ENCODE measurements at places on chromosomes 5 and 9.

- DNase-seq = no peak
Measured at GRCh38 chr9:132460240-132460639, 50.2 kb downstream of the CFAP77 start.

DNA sequence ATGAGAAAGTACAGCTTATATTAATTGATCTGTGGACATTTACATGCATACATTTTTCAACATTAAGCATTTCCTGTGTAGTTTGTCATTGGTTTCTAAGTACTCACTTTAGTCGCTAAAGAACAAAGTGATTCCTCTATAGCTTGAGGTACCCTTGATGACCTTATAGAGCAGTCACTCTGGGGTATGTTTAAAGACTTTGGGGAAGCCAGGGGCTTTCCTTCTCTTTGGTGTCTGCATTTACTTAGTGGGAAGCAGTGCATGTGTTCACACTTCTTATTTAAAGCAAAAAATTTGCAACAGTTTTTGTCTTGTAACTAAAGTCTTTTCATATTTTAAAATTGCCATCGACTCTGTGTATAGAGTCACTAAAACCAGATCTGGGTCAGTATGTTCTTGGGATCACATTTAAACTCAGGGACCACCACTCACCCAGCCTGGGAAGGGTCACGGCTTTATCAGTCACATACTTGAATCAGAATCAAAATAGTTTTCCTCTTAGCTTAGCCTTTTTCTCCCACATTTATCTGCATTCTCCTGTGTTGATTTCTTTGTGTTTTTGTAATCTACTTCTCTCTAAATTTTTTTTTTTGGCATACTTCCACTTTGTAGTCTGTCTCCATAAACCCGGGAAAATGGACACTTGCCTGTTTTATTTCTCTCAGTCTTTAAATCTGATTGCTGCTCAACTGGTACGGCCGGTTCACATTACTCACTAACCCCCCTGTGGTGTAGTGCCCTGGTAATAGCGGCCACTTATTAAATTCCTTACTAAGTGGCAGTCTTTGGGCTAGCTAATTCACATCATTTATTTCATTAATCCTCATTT, 143.9 kb upstream of the FBN2 start:
- no peak for DNase-seq

- no peak for DNase-seq
Measured at GRCh38 chr5:95035891-95036685, 248.8 kb downstream of the MCTP1 start.

DNA sequence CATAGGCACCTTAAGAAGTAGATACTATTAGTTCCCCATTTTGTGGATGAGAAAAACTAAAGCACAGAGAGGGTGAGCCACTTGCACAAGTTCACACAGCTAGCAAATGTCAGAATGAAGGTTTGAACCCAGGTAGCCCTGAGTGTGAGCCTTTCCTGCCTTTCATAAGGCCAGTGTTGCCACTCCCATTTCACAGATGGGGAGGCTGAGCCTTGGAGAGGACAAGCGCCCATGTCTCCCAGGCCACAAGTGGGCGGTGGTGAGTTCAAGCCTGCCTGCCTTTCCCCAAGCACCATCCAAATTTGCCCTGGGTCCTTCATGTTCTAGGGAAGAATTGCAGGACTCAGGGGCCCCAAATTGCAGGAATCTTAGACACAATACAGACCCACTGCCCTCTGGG, 50.6 kb downstream of the LHX2 start:
- no peak for DNase-seq

GRCh38 chr5:32506201-32506661, 61.7 kb upstream of the ZFR start:
- no peak for DNase-seq

GRCh38 chr5:25500635-25501034, 855.9 kb upstream of the CDH10 start:
- DNase-seq = no peak

- no peak for DNase-seq
Measured at GRCh38 chr5:457195-457961, 14.4 kb downstream of the EXOC3 start.

DNA sequence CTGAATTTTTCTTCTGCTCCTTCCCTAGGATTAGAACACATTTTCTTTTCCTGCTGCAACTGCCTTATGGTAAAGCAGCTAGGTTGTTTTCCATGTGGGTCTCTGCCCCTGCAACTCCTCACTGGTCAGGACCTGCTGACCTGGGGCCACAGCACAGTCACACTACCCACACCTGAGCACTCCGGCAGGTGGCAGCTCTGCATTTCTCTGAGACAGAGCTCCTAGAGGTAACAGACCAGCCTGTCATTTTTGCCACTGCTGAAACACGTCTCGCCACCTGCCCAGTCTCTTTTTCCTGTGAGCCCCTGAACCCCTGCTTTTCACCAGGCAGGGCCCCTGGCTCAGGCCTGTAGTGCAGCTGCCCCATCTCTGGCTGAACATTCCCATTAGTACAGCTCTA, 609.6 kb downstream of the HINT1 start:
- DNase-seq = no peak

GRCh38 chr5:139461698-139462097, 845 bp downstream of the ECSCR start:
- no peak for DNase-seq

DNA sequence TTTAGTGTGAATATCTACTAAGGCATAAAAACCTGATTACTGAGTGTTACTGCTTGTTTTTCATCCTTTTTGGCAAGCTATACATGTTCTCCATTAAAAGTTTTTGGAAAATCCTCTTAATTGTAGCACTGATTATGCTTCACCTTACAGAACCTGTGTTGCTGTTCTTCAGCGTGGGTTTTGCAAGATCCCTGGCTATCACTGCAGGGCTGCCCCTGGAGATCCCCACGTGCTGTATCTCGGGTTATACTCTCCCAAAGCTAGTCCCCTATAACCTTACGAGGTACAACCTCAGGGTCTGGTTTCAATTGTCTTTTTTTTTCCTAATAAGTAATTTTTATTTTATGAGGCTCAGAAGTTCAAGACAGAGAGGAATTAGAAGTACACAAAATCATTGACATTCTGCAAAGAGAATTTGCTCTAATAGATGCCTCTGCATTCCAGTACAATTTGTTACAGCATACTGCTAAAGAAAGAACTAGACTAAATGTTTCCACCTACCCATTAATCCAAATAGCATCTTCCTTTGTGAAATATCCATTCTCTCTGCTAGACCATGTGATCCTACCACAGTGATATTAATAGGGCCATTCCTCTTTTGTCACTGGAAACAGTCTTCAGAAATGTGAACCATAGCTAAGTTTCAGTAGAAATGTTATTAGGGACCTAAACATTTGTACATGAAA, 25.8 kb upstream of the CAMK4 start:
- DNase-seq = no peak

DNA sequence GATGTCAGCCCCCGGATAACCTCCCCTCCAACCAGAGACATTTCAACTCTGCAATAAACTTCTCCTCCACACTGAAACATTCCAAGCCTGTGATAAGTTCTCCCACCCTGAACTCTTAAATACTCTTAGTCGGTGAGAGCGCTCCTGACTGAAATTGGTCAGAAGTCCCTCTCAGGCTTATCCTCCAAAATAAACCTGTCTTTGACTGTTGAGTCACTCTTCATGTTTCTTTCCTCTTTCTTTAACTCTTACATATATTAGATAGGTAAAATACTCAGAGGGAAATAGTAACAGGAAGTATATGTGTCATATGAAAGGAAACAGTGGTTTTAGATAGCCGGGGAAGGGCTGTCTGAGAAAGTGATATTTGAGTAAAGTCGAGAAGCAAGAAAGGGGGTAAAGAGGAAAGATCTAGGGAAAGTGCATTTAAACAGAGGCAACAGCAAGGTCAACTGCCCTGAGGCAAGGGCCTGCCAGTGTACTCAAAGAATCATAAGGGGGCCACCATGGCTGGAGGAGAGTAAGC, 11.0 kb upstream of the FAM81B start:
- no peak for DNase-seq

DNA sequence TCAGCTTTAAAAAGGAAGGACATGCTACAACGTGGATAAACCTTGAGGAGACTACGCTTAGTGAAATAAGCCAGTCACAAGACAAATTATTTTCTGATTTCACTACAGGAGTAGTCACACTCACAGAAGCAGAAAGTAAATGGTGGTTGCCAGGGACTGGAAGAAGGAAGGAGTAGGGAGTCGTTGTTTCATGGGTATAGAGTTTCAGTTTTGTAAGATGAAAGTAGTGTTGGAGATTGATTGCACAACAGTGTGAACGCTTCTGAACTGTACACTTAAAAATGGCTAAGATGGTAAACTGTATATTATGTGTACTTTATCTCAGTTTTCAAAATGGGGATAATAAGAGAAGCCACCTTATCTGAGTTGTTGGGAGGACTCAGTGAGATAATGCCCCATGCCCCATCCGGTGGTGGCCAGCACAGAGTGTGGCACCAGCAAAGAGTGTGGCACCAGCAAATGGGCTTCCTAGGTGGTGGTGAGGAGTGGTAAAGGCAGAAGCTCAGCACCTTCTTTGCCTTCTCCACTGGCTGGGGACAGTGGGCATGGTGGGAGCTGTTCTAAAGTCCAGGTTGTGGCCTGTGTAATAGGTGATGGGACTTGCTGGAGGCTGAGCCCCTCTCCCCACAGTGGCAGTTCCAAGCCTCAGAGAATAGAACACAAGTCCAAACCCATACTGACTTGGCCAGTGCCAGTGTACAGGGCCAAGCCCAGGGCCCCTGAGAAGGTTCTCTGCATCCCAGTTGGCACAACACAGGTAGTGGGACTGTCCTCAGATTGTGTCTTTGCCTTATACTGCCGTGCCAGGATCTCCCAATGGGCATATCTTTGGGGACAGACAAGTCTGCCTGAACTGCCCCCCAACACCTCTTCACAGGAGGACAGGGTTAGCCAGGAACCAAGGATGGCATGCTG, 4.4 kb downstream of the SLC22A4 start:
- DNase-seq = no peak

DNA sequence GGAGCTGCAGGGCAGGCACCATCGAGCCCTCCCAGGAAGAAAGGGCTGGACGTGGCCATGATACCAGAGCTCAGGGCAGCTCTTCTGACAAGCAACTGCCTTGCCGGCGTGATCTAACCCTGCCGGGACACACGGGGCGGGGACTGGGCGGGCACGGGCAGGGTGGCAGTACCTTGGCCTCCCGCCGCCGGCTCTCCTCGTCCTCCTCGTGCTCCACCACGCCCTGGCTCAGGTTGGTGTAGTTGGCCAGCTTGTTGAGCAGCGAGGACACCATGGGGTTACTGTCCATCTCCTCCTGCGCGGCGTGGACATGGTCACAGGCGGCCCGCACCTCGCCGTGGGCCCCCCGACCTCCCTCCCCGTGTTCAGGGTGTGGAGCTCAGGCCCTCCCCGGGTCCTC, 18.5 kb downstream of the SLC12A7 start:
- DNase-seq = no peak

GRCh38 chr9:87630846-87631245, 95.1 kb upstream of the CTSL start:
- no peak for DNase-seq

DNA sequence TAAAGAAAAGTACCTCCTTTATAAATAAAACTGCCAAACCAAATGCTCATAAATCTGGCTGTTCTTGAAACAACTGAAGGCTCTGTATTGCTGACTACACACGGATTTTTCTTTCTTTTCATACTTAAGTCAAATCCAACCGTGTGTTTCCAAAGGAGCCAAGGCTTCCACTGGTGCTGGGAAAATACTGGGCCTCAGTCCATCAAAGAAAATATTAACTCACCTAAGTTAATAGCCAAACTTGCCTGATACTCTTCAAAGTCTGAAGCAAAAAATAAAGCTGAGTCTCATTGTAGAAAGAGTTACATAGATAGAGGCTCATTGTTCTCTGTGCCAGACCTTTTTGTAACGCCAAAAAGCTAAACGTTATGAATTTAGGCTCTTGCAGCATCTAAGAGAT, 350.4 kb upstream of the CDH9 start:
- no peak for DNase-seq

GRCh38 chr9:98942906-98943681, 613 bp upstream of the COL15A1 start:
- no peak for DNase-seq

GRCh38 chr9:37151812-37152211, 31.4 kb downstream of the ZCCHC7 start:
- no peak for DNase-seq

- DNase-seq = no peak
Measured at GRCh38 chr5:60299944-60300343, 400.0 kb downstream of the DEPDC1B start.

- no peak for DNase-seq
Measured at GRCh38 chr5:139795074-139796001, at the start of gene PSD2. PSD2 (plus strand) TSS chr5:139795808; CDS start chr5:139809441, 13,633 bp downstream.

DNA sequence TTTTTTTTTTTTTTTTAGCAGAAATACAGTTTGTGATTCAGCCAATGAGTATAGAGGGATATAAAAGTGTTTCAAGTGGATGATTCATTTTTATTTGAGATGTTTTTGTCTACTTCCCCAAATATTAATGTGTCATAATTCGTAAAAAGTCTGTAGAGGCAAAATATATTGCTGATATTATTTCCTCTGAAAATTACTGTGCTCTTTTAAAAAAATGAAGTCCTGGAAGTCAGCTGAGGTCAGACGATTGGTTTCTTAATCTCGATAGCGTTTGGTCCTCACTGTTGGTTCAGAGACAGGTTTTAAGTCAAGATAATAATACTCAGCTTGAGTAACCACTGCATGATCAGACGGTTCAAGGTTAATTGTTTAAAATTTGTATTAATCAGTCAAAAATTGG, 19.5 kb downstream of the IL9 start:
- no peak for DNase-seq

- no peak for DNase-seq
Measured at GRCh38 chr5:145316282-145316681, 518.9 kb downstream of the PRELID2 start.

DNA sequence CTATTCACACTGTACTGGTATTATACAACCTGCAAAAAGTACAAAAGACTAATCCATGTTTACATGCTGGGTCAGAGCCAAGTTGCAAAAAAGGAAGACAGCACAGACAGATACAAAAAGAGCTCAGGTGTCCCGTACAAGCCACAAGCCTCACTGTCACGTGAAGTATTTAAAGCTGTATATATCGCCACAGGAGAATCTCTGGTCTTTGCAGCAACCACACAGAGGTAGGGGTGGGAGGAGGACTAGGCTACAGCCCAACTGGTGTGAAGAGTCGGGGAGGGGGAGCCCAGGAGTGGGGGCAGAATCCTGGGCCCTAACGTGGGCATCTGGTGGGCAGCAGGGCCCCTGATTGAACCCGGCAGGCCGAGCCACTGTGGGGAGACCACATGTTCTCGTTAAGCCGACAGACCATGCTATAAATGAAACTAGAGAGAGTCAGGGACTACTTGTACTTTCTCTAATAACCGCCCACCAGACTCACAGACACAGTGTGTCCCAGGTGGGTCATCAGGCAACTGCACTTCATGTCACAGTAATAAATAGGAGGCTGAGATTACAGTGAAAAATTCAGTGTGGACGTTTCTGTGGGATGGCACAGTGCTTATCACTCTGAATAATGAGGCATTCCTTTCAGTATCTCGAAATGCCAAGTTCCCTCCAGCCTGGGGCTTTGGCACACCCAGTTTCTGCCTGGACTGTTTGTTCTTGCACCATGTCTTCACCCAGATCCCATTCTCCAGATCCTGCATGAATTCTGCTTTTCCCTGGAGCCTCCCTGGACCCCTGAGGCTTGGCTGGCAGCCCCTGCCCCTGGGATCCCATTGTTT, 79.3 kb upstream of the SH3PXD2B start:
- DNase-seq = no peak

Data from esophagus squamous epithelium (tissue), 5 donors.